ENCODE measurements at places on chromosomes 3 and 15. TPM values are rescaled to one million over a fixed set of nuclear protein-coding genes. Genes with fewer than 3 reads are reported as not detected.

DNA sequence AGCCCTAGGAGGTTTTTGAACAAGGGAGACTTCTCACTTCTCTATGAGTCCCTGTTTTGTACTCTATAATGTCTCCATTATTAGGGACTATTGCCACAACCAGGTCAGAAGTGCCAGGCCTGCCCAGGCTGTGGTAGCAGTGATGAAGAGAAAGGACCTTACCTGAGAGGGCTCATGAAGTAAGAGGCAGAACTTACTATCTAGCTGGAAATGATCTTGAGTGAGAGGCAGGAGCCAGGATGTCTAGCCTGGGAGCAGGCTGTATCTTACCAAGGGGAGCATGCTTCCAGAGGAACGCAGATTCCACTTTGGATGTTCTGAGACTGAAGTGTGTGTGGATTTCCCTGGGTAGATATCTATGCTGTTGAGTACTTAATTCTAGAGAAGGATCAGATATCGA lies 93.3 kb downstream of the RPL39L start:
- no peak for DNase-seq

DNA sequence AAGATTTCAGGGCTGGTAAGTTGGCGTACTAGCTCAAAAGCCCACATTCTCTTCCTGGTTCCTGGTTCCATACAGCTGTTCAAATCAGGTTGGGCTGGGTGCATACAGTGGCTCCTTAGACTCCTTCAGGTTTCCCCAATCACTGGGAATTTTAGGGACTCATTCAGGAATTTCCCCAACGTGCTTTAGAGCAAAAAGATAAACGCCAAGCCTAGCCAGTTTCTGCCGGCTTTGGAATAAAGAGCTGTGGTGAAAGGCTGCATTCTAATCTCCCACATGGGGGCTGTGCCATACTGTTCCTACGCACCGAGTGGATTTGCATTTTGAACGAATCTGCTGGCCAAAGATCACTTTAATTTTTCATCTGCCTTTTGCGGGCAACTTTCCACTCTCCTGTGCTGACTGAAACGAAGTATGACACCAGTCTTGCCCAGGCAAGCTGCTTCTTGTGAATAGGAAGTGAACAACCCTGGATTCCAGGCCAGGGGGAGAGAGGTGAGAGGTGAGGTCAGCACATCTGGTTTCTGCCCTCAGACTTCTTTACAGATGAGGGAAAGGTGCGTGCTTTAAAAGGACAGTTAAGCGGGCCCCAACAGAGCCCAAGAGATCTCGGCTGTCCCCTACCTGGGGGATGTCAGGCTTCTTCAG lies 184.2 kb upstream of the PDZRN3 start:
- DNase-seq = no peak

DNA sequence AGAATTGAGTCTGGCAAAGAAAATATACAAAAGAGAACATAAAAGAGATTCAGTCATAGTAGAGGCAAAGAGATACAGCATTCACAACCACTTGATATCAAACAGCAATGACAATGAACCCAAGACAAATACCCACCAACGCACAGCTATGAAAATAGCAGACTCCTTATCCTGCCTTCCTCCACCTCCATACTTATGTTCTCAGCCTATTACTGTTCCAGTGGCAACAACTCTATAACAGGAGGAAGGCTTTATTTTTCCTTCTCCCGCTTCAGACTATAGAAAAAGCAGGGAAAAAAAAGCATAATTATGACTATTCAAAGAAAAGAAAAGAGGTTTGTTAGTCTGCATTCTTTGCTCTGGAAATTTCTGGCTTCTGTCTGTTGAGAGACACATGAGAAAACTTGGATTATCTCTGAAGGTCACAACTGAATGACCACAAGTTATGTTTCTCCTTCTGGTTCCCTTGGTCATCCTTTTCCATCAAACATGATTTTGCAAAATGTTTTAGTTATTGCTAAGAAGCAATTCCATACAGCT lies 81.2 kb upstream of the PLXND1 start:
- DNase-seq = no peak

DNA sequence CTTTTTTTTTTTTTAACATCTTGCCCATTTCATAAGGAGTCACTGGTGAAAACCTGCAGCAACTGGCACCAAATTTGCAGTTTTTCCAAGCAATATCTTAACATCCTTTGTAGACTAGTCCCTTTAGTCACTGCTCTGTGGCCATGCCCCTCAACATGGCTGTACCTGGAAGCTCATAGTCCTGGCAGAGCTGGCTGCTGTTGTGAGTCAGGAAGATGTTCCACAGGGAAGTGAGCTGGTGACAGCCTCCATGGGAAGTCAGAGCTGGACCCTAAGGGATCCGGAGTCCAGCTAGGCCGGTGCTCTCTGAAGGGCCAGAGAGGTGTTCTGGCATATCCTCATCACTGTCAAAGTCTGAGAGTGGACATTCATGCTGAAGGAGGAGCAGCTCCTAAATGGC lies 99.3 kb upstream of the ZBED2 start:
- DNase-seq = no peak

DNA sequence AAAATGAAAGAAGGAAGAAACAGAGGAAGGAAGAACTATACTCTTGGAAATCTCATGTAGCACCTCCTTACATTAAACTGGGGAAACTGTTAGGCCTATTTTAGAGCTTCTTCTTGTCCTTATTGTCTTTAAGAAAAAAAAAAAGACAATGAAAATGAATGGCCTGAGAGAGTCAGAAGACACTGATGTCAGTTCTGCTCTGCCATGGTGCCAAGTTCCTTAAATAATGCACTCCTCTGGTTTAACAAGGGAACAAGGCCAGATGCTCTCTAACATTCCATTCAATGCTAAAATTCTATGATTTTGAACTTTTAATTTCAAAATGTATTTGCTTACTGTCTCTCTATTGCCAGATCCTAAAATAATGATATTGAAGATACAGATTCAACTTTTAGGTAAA lies 4.4 kb upstream of the MBNL1 start:
- DNase-seq = no peak

DNA sequence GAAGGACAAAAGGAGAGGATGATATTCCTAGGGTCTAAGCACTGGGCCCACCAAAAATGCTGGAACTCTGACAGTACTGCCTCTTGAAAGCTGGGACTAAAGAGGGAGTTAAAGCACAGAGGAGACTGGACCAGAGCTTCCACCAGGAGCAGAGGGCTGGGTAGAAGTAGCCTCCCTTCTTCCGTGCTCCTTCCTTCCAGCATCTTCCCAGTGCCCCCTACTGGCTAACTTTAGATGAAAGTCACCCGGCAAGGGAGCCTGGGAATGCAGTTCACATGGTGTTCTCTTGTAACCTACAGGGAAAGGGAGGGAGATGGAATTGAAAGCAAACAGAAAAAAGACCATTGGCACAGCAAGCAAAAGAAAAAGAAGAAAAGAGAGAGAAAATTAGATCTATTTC lies 106.1 kb upstream of the COL8A1 start:
- DNase-seq = no peak

GRCh38 chr3:127629467-127630403 lies 750 bp downstream of the PODXL2 start:
- peak; percentile 73 for DNase-seq

- no peak for DNase-seq
These were observed 25.8 kb downstream of the CHRM5 start for GRCh38 chr15:33994005-33994615.

- no peak for DNase-seq
These were observed 598 bp upstream of the TGFBR2 start for GRCh38 chr3:30605706-30606300.

GRCh38 chr15:79025802-79026201 lies 64.8 kb downstream of the RASGRF1 start:
- peak; percentile 52 for DNase-seq

DNA sequence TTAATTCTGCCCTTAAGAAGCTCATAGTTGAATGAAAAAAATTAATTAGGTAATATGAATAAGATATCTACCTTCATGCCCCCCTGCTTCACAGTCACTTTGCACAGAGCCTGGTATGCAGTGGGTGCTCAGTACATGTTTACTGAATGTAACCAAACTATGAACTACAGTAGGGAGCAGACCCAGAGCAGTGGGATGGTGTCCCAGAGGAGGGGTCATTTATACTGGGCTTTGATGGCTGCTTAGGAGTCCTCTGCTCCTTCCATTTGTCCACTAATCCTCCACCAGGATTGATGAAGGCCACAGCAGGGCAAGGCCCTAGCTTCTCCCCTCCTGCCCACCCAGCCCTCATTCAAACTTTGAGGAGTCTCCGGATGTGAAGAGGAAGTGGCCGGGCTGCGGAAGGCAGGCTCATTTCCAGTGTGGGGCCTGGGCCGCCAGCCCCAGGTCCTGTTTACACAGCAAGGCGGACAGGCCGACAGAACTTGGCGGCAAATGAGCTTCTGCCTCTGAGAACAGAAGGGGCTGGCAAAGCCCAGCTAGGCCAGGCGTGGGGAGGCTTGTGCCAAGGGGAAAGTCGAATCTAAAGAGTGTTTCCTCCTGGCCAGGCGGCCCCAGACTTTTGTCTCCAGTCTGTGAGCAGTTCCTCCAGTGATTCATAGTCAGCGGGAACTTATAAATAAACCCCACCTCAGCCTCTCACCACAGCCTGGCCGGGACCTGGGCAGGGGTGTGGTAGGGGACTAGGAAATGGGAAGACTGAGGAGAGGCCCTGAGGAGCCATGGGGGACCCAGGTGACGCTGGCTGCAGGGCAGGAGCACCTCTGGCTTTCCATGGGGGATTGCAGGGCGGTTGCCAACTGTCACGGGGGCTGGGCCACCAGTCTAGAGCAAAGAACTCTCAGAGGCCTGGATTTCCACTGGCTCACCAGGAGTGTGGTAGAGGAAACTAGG lies 51.6 kb upstream of the LCTL start:
- DNase-seq = peak; percentile 93

GRCh38 chr15:67150023-67150860 lies 84.8 kb downstream of the SMAD3 start:
- DNase-seq = peak; percentile 92

DNA sequence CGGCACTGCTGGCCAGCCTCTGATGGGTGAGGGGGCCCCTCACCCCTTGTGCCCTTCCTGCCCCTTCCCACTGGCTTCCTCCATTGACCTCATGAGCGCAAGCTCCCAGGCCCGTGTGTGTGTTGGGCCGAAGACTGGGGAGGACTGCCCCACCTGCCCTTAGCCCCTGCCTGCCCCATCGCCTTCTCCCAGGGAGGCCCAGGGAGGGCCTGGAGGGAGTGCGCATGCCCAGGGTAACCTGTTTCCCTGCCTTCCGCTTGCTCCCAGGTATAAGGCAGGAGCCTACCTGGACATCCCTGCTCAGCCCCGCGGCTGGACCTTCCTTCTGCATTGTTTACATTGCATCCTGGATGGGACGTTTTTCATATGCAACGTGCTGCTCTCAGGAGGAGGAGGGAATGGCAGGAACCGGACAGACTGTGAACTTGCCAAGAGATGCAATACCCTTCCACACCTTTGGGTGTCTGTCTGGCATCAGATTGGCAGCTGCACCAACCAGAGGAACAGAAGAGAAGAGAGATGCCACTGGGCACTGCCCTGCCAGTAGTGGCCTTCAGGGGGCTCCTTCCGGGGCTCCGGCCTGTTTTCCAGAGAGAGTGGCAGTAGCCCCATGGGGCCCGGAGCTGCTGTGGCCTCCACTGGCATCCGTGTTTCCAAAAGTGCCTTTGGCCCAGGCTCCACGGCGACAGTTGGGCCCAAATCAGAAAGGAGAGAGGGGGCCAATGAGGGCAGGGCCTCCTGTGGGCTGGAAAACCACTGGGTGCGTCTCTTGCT lies 8.8 kb downstream of the DLL4 start:
- DNase-seq = peak; percentile 69

- DNase-seq = no peak
These were observed 862.8 kb downstream of the ROBO2 start for GRCh38 chr3:77902675-77903074.

DNA sequence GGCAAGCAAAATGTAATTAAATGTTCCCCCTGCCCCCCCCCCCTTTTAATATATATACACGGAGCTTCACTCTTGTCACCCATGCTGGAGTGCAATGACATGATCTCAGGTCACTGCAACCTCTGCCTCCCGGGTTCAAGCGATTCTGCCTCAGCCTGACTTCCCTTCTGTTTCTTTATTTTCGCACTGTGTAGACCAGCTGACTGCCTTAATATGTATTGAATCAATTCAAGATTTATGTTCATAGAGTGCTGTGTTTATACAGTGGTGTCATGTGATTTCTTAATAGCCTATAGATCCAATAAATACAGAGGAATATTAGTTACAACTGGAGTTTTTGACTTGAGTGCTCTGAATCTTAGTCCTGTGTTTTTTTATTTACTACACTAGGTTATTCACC lies 39.0 kb downstream of the SLC25A36 start:
- DNase-seq = no peak

- DNase-seq = peak; percentile 9
These were observed 19.9 kb upstream of the C15orf39 start for GRCh38 chr15:75181780-75182179.

DNA sequence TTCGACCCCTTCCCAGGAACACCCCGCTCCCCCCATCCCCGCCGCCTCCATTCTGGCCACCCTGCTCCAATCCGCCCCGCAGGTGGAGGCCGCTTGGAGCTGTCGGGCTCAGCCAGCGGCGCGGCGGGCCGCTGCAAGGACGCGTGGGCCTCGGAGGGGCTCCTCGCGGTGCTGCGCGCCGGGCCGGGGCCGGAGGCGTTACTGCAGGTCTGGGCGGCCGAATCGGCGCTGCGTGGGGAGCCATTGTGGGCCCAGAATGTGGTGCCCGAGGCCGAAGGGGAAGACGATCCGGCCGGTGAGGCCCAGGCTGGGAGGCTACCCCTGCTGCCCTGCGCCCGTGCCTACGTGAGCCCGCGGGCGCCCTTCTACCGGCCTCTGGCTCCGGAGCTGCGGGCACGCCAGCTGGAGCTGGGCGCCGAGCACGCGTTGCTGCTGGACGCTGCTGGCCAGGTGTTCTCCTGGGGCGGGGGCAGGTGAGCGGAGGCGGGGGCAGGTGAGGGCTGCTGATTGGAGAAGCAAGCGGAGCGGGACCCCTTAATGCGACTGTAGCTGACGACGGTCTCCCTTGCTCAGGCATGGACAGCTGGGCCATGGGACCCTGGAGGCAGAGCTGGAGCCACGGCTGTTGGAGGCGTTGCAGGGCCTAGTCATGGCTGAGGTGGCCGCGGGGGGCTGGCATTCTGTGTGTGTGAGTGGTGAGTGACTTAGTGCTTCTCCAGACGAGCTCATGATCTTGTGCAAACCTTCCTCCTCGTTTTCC lies 2.5 kb downstream of the RCCD1 start:
- peak; percentile 87 for DNase-seq

DNA sequence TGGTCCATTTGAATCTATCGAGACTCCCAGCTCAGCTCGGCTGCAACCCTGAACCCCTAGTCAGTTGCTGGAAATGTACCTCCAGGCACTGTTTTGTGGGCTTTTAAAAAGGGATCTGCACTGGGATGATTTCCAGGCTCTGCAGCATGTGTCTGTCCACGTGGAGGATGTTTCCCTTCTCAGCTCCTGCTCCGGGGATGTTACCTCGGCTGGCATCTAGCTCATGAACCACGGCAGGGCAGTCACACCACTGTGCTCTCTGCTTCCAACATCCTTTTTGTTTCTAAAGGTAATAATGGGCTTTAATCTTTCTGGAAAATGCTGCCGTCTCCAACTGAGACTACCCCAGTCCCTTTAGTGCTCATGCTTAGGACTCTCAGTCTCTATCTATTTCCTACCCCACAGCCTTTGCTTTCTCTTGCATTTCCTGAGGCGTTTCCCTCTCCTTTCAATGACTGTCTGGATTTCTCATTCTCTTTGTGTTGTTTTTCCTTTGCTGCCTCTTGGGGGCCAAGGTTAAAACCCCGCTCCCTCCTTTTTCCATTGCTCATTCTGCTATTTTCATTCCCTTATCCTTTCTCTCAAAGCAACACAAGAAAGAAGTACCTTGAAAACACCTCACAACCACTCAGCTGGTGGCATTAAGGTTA lies 42.9 kb upstream of the AKAP13 start:
- no peak for DNase-seq

The FSD2 gene
- not detected for total RNA-seq

The CDCP1 gene
- 4.8 TPM for total RNA-seq

The XCR1 gene
- 0.14 TPM for total RNA-seq

The SHF gene
- 8.0 TPM for total RNA-seq

The GANC gene
- total RNA-seq = 30.9 TPM

The IL5RA gene
- total RNA-seq = 0.46 TPM

The GOLGA8T gene
- not detected for total RNA-seq

All from posterior vena cava (tissue), 2 donors.